CD8-positive, alpha-beta memory T cell (primary cell): ENCODE measurements at places on chromosomes 4 and X.

DNA sequence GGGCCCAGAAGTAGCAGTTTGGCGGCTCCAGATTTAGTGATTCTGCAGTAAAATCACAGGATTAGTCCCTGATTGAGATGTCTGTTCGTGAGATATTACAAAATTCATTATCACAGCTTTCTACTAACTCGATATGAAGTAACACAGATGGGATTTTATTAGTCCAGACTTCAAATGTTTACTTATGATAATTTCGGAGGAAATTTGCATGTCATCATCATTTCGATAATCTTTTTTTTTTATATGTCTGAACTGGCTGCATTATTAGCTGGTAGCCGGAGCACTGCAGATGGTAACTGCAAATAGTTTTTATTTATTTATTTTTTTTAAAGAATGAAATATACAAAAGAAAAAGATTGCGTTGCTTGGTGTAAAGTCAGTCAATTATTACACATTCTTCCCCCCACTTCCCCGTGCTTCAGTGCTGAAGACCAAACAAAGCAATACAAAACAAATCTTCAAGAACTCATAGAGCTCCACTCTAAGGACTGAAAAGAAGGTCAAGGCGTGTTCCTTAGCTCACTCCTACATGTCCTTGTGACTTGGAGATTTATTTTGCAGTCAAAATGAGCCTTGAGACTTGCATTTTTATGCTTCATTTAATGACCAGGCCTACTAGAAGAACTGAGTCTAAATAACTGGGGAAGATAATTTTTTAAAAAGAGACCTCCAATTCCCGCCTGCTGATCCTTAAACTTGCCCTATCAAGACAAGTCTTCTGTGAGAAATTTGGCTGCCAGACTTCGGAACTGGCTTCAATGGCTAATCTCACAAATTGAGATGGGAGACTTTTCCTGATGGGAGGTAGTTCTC, 11.7 kb upstream of the PITX2 start:
- DNase-seq = no peak

- DNase-seq = no peak
Observed at GRCh38 chr4:22504922-22505321, 10.9 kb downstream of the ADGRA3 start.

DNA sequence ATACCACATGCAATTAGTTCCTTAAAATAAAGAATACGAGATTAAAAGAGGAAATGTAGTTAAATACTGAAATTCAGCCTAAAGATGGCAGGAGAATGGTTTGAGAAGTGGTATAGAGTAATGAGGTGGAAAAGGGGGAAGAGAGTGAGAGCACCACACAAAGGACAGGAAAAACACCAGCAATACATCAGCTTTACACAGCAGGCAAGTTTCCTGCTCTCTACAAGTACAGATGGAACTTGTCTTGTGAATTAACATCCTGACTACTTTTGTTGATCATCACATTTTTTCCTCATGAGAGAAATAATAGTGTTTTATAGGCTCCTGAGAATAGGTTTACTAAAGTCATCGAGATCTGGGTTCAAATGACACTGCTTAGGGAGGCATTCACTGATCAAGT, 2.9 kb upstream of the UNC5C start:
- no peak for DNase-seq

GRCh38 chr4:25051534-25051933, 20.8 kb upstream of the LGI2 start:
- DNase-seq = no peak

- no peak for DNase-seq
Observed at GRCh38 chr4:4913147-4913561, 53.7 kb downstream of the MSX1 start.

GRCh38 chrX:123731258-123731986, 1.4 kb downstream of the THOC2 start:
- DNase-seq = no peak

- DNase-seq = no peak
Observed at GRCh38 chr4:110087070-110087708, 111.2 kb downstream of the ELOVL6 start.

- DNase-seq = no peak
Observed at GRCh38 chr4:15147714-15148113, 145.4 kb downstream of the CPEB2 start.

- DNase-seq = no peak
Observed at GRCh38 chr4:37770016-37770415, 56.5 kb upstream of the PGM2 start.

- peak; percentile 5 for DNase-seq
Observed at GRCh38 chrX:53223955-53224859, 800 bp downstream of the KDM5C start.

- DNase-seq = no peak
Observed at GRCh38 chr4:26826721-26827120, 33.9 kb upstream of the STIM2 start.

DNA sequence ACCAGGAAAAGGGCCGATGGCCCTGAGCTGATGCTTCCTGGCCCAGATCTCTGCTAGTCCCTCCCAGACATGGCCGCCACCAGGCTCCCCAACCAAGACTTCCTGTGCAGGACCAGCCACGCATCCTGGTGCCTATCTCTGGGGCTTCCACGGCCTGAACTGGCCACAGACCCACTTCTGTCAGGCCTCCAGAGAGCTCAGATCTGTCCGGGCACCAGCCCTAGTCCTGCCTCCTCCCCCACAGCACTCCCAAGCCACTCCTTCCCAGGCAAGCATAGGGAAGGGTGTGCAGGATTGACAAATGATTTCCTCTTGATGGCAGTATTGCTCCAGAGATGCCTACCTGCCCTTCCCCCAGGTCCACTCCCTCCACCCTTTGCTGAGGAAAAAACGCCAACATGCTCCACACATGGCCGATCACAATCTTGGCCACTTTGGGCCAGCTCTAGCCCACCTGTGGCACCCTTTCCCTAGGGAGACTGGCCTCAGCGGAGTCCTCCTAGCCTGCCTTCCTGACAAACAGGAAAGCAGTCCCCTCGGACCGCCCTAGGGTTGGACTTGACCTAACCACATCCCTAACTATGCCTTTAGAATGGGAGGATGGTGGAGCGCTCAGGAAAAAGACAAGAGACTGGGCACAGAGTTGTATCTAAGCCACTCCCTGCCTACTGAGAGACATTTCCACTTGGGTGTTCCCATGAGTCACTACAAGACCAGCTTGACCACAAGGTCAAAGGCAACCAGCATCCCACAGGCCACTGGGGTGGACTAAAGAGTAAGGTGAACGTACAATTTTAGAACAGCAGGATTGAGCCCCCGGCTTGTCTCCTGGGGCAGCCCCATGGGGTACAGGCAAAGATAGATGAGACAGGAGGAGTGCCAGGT, 277.5 kb upstream of the AGTR2 start:
- peak; percentile 36 for DNase-seq

DNA sequence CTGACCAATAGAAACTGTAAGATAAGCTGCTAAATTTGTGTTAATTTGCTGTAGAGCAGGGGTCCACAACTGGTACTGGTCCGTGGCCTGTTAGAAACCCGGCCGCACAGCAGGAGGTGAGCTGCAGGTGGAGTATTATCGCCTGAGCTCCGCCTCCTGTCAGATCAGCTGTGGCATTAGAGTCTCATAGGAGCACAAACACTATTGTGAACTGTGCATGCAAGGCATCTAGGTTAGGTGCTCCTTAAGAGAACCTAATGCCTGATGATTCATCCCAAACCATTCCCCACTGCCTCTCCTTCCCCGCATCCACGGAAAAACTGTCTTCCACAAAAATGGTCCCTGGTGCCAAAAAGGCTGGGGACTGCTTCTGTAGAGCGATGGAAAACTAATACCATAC, 19.7 kb downstream of the FBXW7 start:
- no peak for DNase-seq

DNA sequence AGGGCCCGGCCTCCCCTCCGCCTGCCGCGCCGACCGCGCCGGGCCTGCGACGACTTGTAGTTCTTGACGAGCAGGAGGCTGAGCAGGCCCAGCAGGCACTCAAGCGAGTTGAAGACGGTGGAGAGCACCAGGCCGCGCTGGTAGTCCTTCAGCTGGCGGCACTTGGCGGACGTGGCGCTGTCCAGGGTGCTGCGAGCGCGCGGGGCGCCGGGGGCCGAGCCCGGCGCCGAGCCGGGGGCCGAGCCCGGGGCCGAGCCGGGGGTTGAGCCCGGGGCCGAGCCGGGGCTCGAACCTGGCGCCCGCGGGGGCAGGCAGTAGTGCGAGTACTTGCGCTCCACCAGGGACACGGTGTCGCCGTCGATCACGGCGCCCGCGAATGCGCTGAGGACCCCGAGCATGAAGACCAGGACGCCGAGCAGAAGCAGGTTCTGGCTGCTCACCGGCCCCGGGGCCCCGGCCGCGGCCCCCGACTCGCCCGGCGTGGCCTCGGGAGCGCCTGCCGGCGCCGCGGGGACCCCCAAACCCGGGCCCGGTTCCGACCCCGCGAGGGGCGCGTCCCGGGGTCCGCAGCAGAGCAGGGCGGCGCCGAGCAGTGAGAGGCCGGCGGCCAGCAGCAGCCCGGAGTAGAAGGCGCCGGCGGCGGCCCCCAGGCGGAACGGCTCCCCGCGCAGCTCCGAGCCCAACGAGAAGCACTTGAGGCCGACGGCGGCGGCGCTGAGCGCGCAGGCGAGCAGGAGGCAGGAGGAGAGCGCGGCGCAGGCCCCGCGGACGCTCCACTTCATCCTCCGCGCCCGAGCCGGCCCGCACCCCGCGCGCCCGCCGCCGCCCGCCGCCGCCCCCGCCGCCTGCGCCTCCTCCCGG, 584 bp downstream of the TMEM271 start:
- no peak for DNase-seq

DNA sequence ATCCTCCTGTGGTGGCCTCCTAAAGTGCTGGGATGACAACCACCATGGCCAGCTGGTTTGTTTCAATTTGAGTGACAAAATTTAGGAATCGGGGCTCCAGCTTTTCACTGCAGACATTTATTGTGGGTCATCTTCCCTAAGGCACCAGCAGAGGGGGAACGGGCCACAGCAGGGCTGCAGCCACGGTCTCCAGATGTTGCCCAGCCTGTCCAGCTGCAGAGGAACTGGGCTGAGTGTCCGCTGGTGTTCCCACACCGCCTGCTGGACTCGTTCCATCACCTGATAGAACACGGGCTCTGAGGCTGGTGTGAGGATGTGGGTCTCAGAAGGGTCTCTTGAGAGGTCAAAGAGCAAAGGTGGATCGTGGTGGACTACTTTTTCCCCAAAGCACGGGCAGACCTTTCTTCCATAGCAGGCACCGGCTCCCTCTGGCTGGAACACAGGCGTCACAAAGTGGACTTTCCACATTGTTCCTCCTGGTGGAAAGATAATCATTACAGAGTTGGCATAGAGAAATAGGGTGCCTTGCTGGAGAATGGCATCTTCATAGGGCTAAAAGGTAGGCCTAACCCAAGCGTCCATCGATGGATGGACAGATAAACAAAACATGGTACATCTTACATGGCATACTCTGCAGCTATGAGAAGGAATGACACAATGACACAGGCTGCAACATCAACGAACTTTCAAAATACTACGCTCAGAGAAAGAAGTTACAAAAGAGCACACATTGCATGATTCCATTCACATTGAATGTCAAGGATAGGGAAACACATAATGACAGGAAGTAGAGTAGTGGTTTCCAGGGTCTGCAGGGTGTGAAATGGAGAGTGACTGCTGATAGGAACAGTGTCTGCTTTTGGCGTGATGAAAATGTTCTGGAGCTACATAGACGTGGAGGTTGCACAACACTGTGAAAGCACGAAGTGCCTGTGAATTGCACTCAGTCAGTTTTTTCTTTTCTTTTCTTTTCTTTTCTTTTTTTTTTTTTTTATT, 5.9 kb upstream of the ARSD start:
- no peak for DNase-seq

DNA sequence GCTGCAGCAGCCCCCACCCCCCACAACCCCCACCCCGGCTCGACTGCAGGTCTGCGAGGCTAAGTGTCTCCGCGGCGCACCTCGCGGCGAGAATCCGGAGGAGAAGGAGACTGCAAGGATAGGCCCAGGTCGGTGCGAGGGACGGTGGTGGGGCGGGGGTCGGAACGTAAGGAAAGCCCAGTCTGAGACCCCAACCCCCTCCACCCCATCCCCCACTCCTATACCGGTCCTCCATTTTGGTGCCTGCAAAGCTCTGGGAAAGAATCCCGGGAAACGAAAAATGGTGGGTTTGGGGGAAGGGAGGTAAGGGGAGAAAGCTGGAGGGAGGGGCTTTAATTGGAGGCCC, 614 bp downstream of the BEX3 start:
- no peak for DNase-seq

DNA sequence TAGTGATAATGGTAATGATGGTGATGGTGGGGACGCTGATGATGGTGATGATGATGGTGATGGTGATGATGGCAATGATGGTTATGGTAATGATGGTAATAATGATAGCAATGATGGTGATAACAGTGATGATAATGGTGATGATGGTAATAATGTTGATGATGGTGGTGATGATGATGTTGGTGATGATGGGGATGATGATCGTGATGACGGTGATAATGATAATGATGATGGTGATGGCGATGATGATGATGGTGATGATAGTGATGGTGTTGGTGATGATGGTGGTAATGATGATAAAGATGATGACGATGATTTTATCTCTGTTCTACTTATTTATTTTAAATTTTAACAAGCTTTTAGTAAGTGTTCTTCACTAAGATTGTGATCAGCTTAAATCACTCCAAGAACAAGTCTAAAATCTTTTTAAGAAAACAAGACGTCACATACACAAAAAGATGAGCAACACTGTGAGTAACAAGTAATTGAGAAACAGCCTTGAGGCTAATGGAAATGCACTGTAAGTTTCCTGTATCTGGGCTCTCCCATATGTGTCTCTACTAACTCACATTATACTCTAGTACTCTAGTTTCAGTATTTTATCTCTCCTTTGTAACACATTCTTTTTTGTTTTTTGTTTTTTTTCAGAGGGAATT, 480.2 kb upstream of the PRKX start:
- no peak for DNase-seq

DNA sequence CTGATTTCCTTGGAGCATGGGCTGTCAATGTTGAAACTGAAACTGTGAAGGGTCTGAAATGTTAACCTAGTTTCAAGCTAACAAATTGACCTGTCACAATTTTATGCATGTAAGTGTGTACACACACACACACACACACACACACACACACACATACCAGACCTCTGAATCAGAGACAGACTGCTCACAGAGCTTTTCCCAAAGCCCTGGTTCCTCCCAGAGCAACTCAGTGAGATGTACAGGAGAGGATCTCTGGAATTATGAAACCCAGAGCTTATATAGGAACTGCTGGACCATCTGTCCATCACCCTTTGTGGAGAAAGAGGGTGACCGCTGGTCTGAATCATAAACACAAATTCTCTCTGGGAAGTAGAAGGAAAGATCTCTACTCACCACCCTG, 228.1 kb upstream of the PRPS2 start:
- DNase-seq = no peak

GRCh38 chr4:26239801-26240200, 81.0 kb upstream of the RBPJ start:
- DNase-seq = no peak

DNA sequence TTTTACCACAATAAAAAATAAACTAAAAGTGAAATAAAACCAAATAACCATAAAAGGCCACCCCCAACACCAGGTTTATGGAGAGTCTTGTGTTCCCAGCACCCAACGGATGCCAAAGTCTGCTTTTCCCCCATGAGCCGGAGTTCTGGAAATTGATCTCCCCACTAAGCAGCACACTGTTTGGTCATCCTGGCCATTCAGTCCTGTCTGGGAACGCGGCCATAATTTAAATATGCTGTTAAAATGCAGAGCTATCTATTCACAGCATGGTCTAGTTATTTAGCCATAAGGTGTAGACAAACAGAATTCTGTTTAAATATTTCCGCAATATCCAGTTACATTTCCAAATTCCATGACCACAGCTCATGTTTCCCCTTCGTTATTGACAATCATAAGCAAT, 129.6 kb upstream of the TBL1X start:
- no peak for DNase-seq
